ENCODE measurements at places on chromosomes 7 and 10.

DNA sequence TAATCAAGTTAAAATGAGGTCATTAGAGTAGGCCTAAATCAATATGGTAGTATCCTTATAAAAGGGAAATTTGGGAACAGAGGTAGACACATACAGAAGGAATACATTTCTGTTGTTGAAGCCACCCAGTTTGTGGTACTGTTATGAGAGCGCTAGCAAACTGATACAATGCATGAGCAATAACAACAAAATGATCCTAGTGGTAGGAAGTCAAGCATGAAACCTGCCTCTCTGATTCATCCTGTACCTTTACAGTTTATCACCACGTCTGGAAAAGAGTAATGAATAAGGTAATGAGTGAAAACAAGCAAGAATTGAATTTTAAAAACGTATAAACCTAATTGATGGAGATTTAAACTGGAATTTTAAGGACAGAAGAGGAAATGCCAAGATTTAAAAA lies 217.2 kb downstream of the PCLO start:
- no peak for DNase-seq

GRCh38 chr10:12509794-12510100 lies 160.4 kb downstream of the CAMK1D start:
- no peak for DNase-seq

DNA sequence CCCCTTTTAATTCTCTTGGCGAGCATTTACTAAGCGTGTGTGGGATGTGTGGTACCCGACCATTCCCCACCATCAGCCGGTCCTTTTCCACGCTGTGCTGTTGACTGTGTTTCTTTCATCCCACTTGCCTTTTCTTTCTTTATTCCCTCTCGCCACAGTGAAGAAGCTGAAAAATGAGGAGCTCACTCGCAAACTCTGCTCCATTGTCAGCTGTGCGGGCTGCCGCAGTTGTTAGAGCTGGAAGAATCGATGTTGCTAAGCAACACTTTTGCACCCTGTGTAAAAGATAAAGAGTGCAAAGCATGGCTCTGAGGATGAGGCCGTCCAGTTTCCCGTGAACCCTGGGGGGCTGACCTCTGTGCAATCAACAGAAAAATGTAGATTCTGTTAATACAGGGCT lies 203.1 kb upstream of the NEBL start:
- DNase-seq: no peak

GRCh38 chr7:151087245-151088018 lies 1.2 kb downstream of the AGAP3 start:
- DNase-seq: peak; percentile 37

GRCh38 chr10:108250936-108251620 lies 1086.6 kb upstream of the SORCS1 start:
- DNase-seq: no peak

DNA sequence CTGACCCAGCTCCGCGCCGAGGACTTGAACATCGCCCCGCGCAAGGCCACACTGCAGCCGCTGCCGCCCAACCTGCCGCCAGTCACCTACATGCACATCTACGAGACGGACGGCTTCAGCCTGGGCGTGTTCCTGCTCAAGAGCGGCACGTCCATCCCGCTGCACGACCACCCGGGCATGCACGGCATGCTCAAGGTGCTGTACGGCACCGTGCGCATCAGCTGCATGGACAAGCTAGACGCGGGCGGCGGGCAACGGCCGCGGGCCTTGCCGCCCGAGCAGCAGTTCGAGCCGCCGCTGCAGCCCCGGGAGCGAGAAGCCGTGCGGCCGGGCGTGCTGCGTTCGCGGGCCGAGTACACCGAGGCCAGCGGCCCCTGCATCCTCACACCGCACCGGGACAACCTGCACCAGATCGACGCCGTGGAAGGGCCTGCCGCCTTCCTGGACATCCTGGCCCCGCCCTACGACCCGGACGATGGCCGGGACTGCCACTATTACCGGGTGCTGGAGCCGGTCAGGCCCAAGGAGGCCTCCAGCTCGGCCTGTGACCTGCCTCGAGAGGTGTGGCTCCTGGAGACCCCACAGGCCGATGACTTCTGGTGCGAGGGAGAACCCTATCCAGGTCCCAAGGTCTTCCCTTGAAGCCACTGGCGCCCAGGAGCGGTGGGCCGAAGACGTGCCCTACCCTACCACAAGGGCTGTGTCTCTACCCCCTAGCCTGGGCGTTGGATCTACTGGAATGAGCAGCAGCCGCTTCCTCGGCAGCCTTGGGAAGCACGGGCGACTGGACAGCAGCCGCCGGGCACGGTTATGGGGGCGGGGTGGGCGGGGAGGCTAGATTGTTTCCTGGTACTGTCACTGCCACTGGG lies 945 bp downstream of the ADO start:
- no peak for DNase-seq

- DNase-seq: no peak
These were observed 53.3 kb downstream of the ADCYAP1R1 start for GRCh38 chr7:31105256-31105950.

DNA sequence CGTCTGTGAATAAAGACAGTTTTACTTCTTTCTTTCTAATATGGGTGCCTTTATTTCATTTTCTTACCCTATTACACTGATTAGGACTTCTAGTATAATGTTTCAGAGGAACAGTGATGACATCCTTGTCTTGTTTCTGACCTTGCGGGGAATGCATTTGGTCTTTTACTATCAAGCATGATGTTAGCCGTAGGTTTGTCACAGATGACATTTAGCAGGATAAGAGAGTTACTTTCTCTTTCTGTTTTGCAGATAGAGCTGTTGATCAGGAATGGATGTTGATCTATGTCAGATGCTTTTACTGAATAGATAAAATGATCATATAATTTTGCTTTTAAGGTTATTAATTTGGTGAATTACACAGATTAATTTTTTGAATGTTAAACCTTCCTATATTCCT lies 6.6 kb upstream of the IGFBP3 start:
- no peak for DNase-seq

GRCh38 chr10:119379466-119380071 lies 162.9 kb downstream of the RGS10 start:
- DNase-seq: peak; percentile 17

DNA sequence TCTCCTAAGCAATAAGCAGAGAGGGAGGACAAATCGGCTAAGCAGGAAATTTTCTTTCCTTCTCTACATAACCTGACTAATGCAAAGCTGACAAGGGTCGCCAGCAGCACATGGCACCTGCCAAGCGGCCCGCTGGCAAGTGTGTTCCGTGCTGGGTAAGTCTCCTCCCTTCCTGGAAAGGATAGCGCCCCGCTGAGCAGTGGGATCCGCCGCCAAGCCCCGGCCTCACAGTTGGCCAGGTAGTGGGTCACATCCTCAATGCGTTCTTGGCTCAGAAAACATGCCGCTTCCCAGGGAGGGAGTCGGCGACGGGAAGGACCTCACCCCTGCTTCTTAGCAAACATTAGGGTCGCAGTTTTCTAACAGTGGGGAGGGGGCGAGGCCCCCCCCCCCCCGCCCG lies 488.9 kb upstream of the NUPR2 start:
- DNase-seq: no peak

GRCh38 chr7:129553899-129554461 lies 51.6 kb downstream of the SMKR1 start:
- peak; percentile 13 for DNase-seq

DNA sequence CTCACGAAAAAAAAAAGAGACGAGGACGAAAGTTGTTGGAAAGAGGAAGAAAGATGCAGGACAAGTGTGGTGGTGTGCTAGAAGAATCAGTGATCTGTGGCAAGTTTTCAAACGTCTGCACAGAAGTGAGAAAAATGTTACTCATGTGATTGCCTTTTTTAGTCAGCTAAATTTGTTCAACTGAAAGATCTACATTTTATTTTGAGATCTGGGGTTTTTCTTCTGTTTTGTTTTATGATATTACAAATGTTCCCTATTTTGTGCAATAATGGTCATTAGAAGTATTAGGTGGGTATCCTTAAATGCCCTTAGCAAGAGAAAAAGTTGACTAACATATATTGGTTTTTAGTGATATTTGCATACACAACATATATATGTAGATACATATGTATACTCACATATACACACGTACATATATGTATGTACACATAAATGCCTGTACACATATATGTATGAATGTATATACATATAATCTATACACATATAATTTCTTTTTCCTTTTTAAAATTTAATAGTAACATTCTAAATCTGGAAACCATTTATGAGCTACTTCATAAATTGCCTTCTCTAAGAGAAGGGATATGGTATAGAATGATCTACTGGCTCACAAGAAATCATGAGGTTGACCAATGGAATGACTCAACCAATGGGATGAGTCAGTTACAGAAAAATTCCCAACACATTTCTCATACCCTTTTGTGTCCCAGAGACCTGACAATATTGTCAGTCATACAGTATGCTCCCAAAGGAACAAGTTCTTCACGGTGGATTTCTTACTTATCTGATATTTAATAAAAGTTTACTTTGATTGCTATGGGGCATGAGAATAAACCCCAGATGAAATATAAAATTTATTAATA lies 38.4 kb downstream of the SLC39A12 start:
- DNase-seq: peak; percentile 83

DNA sequence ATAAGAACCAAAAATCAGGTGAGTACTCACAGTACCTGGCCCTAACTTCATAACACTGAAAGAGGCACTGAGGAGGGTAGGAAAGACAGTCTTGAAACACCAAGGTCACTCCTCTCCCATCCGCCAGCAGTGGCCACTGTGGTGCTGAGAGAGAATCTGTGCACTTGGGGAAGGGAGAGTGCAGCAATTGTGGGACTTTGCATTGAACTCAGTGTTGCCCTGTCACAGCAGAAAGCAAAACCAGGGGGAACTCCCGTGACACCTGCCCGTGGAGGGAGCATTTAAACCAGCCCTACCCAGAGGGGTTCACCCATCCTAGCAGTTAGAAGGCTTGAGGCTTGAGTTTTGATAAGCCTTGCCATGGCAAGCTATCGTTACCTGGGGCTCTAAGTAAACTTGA lies 35.2 kb upstream of the MAP3K8 start:
- DNase-seq: no peak

- DNase-seq: peak; percentile 4
These were observed 1.9 kb downstream of the SLC29A4 start for GRCh38 chr7:5284304-5285281.

- DNase-seq: peak; percentile 72
These were observed 88.0 kb upstream of the TNS3 start for GRCh38 chr7:47669901-47670384.

DNA sequence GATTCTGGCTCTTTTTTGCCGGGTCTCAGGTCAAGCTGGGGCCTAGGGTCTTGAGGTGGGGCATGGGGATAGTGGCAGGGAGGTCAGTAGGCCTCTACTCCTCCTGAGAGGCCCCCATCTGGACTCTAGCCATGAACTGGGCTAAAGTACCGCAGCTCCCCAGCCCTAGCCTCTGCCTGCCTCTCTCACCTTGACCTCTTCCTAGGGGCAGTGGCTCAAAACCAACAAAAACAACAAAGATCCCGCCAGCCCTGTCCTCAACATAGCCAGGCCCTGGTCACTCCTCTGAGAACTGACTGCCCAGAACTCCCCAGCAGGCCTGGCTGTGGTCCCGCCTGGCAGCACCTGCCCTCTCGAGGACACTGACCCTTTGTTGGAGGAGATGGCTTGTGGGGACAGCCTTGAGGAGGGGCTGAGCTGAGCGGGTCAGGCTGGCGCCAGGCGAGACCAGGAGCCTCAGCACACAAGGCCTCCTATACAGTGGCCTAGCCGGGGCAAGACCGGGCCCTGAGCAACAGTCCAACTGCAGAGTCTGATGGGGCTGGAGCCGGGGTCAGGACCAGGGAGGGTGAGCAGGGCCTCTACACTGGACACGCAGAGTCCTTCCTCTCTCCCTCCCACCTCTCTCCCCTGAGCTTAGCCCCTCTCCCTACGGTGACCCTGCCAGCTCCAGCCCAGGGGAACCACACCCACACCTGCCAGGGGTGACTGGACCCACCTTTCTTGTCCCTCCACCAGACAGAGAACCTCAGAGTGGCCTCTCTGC lies 11.6 kb upstream of the PPIF start:
- DNase-seq: no peak

- no peak for DNase-seq
These were observed 64.8 kb downstream of the TNS3 start for GRCh38 chr7:47516985-47517600.

DNA sequence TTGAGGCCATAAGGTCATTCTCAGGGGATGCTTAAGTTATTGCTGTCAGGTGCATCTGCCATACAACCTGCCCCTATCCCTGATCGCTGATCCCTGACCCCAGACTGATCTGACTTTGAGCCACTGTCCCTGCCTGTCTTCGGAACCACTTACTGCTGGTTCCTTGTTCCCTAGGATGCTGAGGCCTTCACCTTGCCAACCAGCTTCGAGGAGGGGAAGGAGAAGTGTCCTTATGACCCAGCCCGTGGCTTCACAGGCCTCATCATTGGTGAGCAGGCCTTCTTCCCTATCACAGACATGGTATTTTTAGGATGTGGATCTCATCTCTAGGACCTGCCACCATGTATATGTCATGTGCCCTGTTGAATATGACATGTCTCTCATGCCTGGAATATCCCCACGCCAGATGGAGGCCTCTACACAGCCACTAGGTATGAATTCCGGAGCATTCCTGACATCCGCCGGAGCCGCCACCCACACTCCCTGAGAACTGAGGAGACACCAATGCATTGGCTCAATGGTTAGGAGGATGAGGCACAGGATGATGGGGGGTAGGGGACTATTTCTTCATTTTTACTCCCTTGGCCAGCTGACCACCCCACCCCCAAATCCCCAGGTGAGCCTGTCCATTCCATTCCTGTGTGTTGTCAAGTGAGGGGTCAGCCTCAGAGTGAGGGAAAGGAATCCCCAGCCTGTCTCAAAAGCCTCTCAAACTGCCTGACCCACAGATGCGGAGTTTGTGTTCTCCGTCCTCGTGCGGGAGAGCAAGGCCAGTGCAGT lies 9.0 kb downstream of the MRPL43 start:
- DNase-seq: no peak

GRCh38 chr7:2354939-2355704 lies 495 bp downstream of the EIF3B start:
- DNase-seq: no peak

DNA sequence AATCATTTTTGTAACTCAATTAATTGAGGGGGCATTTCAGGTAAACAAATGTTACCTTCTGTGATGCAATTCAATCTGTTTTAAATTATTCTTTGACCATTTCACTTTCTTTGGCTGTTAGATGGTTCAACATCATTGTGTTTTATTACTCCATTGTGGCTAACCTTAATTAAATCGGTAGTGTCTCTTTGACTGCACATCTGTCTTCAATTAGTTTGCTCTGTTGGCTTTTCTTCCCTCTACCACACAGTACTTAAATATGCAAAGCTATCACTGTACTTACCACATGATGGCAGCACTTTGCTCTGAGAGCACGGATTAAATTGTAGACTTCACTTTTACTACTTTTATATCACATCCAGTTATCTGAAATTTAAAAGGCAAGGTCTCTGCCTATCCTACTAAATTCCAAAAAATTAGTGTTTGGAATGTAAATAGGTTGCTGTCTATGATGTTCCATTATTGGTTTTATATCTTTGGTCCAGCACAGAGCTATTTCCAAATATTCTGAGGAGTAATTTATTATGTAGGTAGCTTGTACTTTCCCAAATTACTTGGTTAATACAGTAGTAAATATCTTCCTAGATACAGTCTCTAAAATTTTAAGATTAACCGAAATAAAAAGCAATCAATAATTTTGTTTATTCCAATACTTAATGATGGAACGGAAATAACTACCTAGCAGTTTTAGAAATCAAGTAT lies 352.0 kb downstream of the PCLO start:
- peak; percentile 27 for DNase-seq
